Hypothalamus (tissue), 51 donors: ENCODE measurements at places on chromosomes 11 and 22.

- peak; percentile 69 for DNase-seq
Observed at GRCh38 chr11:120547811-120548681, 36.5 kb downstream of the GRIK4 start.

GRCh38 chr11:124174001-124174583 is 9.1 kb upstream of the OR10D3 start:
- DNase-seq, result no peak

GRCh38 chr11:115477410-115477809 is 26.8 kb downstream of the CADM1 start:
- no peak for DNase-seq

DNA sequence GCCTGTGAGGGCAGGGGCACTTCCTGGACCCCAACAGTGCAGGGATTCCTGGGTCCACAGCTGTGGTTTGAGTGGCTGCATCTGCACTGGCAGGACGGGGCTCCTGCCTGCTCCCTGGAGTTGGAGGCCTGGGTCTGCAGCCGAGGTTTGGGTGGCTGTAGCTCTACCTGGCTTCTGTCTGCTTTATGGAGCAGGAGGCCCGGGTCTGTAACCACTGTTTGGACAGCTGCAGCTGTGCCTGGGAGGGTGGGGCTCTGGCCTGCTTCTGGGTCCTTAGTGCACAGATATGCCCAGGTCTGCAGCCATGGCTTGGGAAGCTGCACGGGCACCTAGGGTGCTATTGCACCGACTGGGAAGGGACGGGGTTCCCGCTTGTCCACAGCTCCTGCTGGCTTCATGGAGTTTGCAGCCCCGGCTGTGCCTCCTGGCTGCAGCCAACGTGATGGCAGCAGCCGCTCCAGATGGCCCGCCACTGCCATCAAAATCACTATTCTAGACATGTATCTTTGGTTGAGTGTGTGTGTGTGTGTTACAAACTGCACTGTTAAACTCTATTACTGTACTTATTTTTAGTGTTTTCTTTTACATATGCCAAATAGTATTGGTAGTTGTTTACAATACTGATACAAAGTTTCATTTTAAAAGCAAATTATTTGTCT is 412.3 kb upstream of the KIRREL3 start:
- DNase-seq, result no peak

- no peak for DNase-seq
Observed at GRCh38 chr22:39149915-39150847, 2.3 kb downstream of the CBX7 start.

DNA sequence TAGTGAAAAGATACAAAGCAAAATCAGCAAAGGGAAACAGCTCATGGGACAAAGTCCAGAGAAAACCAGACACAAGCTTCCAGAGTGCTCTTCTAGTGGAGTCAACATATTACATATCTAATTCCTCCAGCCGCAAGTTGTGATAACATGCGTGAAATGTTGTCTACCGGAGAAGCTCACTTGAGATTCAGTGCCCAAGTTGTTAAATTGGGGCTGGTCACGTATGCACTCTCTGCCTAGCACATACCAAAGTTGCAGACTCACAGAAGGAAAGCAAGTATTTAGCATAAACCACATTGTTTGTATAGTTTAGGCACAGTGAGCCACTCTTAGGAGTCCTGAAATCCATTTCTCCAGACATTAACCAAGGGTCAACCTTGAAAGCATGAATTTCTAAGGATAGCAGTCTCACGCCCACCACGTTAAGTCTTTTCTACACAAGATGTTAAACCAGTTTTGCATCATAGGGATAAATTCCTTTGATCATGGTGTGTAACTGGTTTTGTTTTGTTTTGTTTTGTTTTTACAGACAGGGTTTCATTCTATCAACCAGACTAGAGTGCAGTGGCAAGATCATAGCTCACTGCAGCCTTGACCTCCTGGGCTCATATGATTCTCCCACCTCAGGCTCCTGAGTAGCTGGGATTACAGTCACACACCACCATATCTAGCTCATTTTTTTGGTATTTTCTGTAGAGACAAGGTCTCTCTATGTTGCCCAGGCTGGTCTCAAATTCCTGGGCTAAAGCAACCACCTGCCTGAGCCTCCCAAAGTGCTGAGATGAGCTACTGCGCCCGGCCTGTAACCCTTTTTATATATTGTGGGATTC is 39.5 kb upstream of the EP300 start:
- no peak for DNase-seq

- DNase-seq, result no peak
Observed at GRCh38 chr11:46001448-46001914, 79.0 kb downstream of the LARGE2 start.

- DNase-seq, result no peak
Observed at GRCh38 chr11:65742353-65742752, 21.8 kb upstream of the RNASEH2C start.

DNA sequence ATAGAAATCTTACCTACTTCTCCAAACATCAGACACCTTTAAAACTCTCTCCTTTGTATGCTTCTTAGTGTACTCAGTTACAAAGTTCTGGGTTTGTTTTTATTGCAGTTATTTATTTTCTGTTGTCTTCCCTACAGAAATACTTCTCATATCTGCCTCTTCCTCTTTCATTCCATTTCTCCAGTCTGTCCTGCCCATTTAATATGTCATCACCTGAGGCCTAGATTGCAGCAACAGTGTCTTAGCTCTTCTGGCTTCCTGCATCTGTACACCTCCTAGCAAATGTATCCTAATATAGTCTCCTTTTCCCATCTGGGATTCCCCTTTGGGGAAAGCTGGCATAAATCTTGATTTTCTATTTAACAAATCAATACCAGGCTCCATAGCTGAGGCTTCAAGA is 34.9 kb upstream of the PCF11 start:
- no peak for DNase-seq

- DNase-seq, result no peak
Observed at GRCh38 chr11:17741487-17741886, 6.9 kb downstream of the KCNC1 start.

GRCh38 chr22:47484960-47485569 is 722.6 kb downstream of the TBC1D22A start:
- DNase-seq, result no peak

GRCh38 chr11:123973816-123974215 is 3.8 kb downstream of the OR10S1 start:
- no peak for DNase-seq

DNA sequence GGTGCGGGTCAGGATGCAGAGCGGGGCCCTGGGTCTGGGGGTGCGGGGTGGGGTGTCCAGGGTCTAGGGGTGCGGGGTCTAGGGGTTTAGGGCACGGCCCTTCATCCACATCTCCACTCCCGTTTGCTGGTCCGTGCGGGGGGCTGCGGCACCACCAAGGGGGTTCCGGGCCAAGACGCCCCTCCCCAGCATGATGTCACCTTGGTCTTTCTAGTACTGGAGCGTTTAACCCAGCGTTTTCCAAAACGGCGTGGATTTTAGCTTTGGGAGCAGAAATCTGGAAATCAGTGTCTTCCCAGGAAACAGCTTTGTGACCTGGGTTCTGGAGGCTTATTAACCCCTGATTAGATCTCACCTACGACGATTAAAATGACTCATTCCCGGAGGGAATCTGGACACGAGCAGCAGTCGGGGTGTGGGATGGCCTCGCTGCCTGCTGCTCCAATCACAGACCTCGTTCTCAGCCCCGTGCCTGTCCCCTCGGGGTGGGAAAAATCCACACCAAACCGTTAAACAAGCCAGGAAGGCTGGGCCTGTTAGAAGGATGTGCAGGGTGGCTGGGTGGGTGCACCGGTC is 759 bp downstream of the AP2A2 start:
- DNase-seq, result no peak

GRCh38 chr22:20011993-20012740 is 4.5 kb downstream of the ARVCF start:
- no peak for DNase-seq

- DNase-seq, result no peak
Observed at GRCh38 chr11:10743354-10744000, 7.6 kb upstream of the CTR9 start.

GRCh38 chr22:24706054-24706453 is 68.5 kb downstream of the PIWIL3 start:
- no peak for DNase-seq

- no peak for DNase-seq
Observed at GRCh38 chr11:123203934-123204333, 8.9 kb upstream of the CLMP start.

DNA sequence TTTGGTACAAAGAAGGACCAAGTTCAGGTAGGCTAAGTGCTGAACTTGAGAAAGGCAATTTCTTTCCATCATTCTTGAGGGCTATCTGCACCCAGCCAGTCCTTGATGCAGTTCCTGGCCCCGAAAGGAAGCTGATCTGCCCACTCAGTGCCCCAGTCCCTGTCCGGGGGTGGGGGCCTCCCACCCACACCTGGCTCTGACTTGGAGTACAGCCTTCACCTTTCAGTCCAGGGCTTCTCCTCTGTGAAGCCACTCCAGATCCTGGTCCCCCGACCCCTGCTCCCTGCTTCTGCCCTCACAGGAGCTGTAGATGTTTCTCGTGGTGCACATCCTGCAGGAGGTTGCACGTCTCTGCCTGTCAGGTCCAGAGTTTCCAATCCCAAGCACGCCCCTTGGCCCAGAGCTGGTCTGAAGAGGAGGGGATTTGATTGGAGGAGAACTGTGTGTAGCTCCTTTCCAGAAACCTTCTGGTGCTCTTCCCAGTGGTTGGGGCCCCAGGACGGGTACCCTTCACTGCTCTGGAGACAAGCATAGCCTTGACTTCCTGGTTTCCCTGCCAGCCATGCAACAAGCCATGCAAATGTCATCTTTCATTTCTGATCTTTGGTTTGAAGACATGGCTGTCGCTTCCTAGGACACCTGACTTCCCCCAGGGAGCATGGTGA is 75.3 kb downstream of the BCR start:
- DNase-seq, result no peak

GRCh38 chr11:34178209-34178821 is 72.9 kb downstream of the NAT10 start:
- no peak for DNase-seq
